ENCODE measurements at places on chromosomes 2 and 18.

GRCh38 chr18:7601246-7601615 lies 34.1 kb downstream of the PTPRM start:
- no peak for DNase-seq

GRCh38 chr2:210459880-210460279 lies 16.7 kb downstream of the LANCL1 start:
- DNase-seq: no peak

GRCh38 chr18:8299054-8299980 lies 309.9 kb upstream of the RAB12 start:
- DNase-seq: no peak

DNA sequence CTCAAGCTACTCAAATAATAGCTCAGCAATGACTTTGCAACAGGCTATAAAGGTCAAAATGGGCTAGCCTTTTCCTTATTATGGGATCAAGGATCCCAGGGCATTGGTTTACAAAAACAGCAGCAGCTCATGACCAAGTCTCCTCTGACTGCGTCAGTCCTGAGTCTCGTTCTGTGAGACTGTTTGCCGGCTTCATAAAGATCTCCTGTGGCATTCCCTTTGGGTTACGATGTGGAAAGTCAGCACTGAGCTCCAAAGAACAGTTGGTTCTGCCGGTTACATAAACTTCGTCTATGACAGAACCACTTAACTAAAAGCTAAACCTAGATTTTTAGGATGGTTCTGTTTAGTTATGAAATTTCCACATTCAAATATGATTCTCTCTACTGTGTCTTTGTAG lies 674.9 kb downstream of the ZEB2 start:
- DNase-seq: no peak

DNA sequence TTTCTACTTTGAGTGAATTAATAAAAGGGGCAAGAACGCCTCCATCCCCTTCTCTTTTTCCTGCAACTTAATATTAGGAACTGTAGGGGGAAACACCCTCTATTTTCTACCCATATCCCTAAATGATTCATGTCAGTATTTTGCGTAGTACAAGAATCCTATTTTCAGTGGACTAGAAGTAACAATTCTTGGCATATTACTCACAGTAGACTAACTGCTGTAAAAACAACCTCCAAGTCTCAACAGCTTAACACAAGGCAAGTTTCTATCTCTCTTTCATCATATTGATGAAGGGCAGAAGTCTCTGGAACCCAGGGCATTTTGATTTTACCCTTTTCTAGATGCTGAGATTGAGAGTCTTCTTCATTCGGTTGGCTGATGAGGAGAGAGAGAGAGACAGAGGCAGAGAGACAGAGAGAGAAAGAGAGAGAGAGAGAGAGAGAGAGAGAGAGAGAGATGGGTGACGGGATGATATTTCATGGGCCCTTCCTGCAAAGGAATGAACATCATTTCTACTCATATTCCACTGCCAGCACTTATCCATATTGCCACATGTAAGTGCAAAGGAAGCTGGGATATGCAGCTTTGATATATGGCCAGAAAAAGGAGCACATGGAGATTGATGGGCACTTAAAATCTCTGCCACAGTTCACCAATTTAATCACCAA lies 481.6 kb downstream of the LPIN1 start:
- no peak for DNase-seq

GRCh38 chr2:64524604-64525316 lies 632 bp downstream of the AFTPH start:
- DNase-seq: peak; percentile 1
